Stimulated activated CD4-positive, alpha-beta T cell treated with anti-CD3 and anti-CD28 coated beads, Interleukin-1b, Interleukin-23, amount 100 ng/mL, for 1 hour (primary cell): ENCODE measurements at places on chromosomes 3 and 15.

GRCh38 chr3:196238612-196239560 is 22.6 kb downstream of the SLC51A start:
- no peak for DNase-seq

- no peak for DNase-seq
Observed at GRCh38 chr3:47428662-47429061, 47.1 kb downstream of the SCAP start.

- DNase-seq: no peak
Observed at GRCh38 chr3:55626279-55626665, 139.2 kb upstream of the WNT5A start.

- no peak for DNase-seq
Observed at GRCh38 chr15:58268746-58269267, 130.6 kb downstream of the AQP9 start.

DNA sequence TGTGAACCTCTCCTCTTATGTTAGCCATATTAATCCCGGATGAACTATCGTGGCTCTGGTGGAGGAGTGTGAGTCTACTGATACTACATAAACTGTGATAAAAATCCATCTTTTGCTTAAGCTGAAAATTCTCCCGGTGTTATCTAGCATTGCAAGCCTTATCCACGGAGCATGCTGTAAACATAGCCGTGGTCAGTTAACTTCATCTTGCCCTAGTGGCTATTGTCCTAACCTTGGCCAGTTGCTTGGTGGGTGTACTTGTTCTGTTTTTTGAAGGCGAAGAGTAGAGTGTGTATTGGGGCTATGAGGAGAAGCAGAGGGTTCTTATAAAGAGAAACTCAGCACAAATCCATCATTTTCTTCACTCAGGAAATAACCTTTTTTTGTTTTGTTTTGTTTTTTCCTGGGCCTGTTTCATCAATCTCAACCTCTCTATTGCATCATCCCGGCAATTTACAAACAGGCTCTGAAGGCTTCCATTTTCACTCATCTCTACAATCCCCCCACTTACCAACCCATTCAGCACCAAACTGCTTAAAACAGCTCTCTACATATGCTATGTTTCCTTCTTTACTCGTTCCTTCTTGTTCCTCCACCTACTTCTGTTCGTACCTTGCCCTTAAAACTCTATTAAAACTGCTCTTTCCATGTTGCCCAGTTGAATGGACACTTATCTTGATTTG is 135.5 kb upstream of the PTX3 start:
- DNase-seq: no peak

- DNase-seq: no peak
Observed at GRCh38 chr3:115503394-115503793, 119.9 kb upstream of the GAP43 start.

- DNase-seq: no peak
Observed at GRCh38 chr3:129507181-129507831, 21.1 kb upstream of the RHO start.

- no peak for DNase-seq
Observed at GRCh38 chr3:153138276-153139210, 23.5 kb upstream of the RAP2B start.

GRCh38 chr3:175046601-175047000 is 187.5 kb downstream of the NAALADL2 start:
- DNase-seq: no peak

DNA sequence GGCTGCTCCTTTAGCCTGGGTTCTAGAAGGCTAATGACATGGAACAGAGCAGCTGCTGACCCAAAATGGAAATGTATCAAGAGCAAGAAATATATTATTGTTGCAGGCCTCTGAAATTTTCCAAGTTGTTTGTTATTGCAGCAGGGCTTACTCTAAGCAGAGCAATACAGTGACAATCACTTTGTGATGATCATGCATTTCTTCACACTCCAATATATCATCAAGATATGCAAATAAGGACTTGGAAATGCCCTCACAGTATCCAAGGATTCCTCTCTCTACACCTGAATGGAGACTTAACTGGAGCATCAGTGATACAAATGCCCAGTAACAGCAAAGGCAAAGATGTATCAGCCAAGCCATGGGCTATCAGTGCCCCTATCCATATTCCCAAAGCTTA is 89.6 kb downstream of the PDZRN3 start:
- no peak for DNase-seq

DNA sequence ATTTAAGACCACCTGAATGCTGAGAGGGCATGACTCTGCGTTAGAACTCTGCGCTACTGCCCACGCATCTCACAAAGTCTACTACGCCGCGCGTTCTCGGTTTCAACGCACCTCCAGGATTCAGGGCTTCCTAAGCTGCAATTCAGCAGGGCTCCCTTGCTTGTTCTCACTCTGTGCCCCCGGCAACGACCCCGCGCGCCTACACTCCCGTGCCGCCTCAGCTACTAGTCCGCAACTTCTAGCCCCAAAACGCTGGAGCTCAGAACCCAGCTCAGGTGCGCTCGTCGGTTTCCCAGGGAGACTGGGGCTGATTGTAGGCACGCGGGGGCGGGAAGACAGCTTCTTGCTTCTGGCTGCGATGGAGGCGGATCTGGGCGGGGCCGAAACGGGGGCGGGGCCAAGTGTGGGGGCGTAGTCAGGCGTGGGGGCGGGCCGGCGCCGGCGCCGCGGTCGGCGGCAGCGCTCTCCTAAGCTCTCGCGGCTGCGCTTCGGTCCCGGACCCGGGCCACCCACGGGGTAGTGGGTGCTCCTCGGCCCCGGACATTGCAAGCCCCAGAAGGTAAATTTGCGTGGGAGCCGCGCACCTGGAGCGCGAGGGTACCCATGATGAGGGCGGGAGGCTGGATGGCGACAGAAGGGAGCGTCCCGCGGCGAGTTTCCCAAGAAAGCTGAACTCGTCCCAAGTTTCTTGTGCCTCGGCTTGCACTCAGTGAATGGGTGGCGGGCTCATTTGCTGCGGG is at the start of gene ARHGEF26:
Gene ARHGEF26 (plus strand): TSS at position 430 of the 740 bp plus-strand sequence. CDS start 603 bp downstream, outside the sequence.
- DNase-seq: peak; percentile 20

GRCh38 chr15:48516121-48516520 is 129.4 kb downstream of the FBN1 start:
- no peak for DNase-seq

GRCh38 chr3:120615847-120616609 is 19.9 kb downstream of the NDUFB4 start:
- DNase-seq: no peak

GRCh38 chr3:65334045-65334665 is 646.4 kb upstream of the ADAMTS9 start:
- DNase-seq: no peak

GRCh38 chr3:102089239-102089638 is 239.9 kb downstream of the NFKBIZ start:
- DNase-seq: no peak

- DNase-seq: no peak
Observed at GRCh38 chr3:14490255-14490654, 49.9 kb downstream of the GRIP2 start.

- no peak for DNase-seq
Observed at GRCh38 chr3:62999158-62999557, 123.9 kb upstream of the CADPS start.

DNA sequence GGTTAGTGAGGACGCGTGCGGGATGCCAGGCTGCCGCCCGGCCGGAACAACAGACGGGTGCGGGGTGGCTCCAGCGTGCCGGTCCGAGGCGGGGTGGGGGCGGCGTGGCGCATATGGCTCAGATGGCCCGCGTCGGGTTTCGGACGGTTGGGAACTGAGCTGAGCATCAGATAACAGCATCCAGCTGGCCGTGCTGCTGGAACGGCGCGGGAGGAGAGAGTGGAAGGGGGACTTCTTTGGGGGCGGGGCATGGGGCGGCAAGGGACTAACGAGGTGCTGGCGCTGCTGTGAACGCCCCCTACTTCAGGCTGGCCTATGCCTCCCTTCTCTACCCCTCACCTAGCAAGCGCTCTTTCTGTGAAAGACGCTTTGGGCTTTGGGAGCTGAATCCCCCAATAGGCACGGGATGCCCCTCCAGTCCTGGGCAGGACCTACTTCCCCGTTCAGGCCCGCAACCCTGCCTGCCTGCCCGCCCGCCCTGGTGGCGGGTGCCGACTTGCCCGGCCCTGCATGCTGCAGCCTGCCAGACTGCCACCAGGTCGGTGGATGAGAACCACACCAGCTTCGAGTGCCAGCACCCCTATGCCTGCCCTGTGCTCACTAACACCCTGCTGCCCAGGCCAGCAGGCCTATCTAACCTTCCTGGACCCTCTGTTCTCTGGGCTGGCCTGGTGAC is 542 bp downstream of the INKA1 start:
- no peak for DNase-seq

GRCh38 chr3:62597491-62597890 is 224.1 kb upstream of the FEZF2 start:
- no peak for DNase-seq

GRCh38 chr3:47337656-47338055 is 43.2 kb upstream of the PTPN23 start:
- DNase-seq: no peak

GRCh38 chr3:37985637-37986320 is 4.8 kb upstream of the VILL start:
- no peak for DNase-seq

DNA sequence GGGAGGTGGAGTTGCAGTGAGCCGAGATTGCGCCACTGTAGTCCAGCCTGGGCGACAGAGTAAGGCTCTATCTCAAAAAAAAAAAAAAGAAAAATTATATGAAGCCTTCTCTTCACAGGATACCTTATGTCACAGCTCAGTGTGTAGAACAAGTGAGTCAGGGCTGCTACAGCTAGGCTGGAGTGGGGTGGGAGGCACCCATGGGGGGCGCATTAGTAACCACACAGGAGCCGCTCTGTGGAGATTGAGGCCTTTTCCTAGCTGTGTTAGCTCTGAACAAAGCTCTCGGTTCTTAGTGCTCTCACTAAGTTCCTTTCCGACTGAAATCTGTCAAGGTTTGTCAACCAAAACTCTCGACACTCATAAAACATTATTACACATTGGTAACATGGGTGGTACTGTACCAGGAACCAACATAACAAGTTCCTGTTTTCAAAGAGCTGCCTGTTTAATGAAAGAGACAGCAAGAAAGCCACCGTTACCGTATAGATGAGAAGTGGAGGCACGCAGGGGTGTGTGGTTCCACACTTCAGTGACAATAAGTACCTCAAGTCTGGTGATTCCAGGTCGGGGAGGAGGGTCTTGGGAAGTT is 4.5 kb downstream of the LRRC31 start:
- no peak for DNase-seq

GRCh38 chr3:62607287-62608029 is 234.1 kb upstream of the FEZF2 start:
- no peak for DNase-seq
